H9 (cell line): ENCODE measurements at places on chromosomes 13 and 19. TPM values are rescaled to one million over a fixed set of nuclear protein-coding genes. Genes with fewer than 3 reads are reported as not detected.
A peak's percentile ranks its signal among the peaks of the same experiment; 100 is the strongest.

The CYP4F2 gene
- not detected in 2 replicates for total RNA-seq

GRCh38 chr19:40529093-40529954 lies 47.3 kb upstream of the SHKBP1 start:
- DNase-seq: peak; percentile 91
- no peaks in the 10 kb centered on the region for H3K4me1 ChIP-seq
- peak overlapping the region; percentile 77 for H3K4me3 ChIP-seq
- no peak overlapping the region for H3K27ac ChIP-seq
- H3K36me3 ChIP-seq: no peaks in the 10 kb centered on the region

The C19orf44 gene
- 5.7 and 6.4 TPM in 2 replicates for total RNA-seq

The KLK15 gene
- not detected in 2 replicates for total RNA-seq

- no peak overlapping the region for H3K27ac ChIP-seq
- peaks cover 11% of the 10 kb centered on the region; the same call in 1 of the 2 replicates for H3K27me3 ChIP-seq
- no peaks in the 10 kb centered on the region for H3K4me1 ChIP-seq
- peaks cover 35% of the 10 kb centered on the region for H3K36me3 ChIP-seq
- peak; percentile 70 for DNase-seq
Measured at GRCh38 chr19:35031072-35031881, 1.0 kb downstream of the SCN1B start.

- DNase-seq: no peak
- H3K27me3 ChIP-seq: no peaks in the 10 kb centered on the region
- H3K36me3 ChIP-seq: peaks cover 4% of the 10 kb centered on the region; the same call in 1 of the 2 replicates
- H3K27ac ChIP-seq: no peak overlapping the region
Measured at GRCh38 chr19:45005787-45006186, 4.5 kb downstream of the RELB start.

The ATP4A gene
- total RNA-seq: 0.24 and 0.88 TPM in 2 replicates

GRCh38 chr19:43662487-43662886 lies 7.5 kb downstream of the PLAUR start:
- H3K27ac ChIP-seq: no peak overlapping the region
- H3K4me3 ChIP-seq: no peak overlapping the region; the same call in 2 of the 3 replicates
- H3K27me3 ChIP-seq: no peaks in the 10 kb centered on the region
- DNase-seq: peak; percentile 34

DNA sequence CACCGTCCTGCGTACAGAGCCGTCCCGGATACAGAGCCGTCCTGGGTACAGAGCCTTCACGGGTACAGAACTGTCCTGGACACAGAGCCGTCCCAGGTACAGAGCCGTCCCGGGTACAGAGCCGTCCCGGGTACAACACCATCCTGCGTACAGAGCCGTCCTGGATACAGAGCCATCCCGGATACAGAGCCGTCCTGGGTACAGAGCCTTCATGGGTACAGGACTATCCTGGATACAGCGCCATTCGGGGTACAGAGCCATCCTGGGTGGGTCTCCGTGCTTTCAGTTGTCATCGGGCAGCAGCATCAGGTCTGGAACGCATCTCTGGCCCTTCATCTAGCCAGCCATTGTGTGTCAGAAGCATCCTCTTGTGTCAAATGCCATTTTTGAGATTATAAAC lies 222.3 kb upstream of the SOX1 start:
- no peaks in the 10 kb centered on the region for H3K27me3 ChIP-seq
- DNase-seq: no peak
- peaks cover 8% of the 10 kb centered on the region; the same call in 1 of the 2 replicates for H3K4me1 ChIP-seq
- H3K27ac ChIP-seq: no peak overlapping the region
